ENCODE measurements at places on chromosomes 1 and 21.

DNA sequence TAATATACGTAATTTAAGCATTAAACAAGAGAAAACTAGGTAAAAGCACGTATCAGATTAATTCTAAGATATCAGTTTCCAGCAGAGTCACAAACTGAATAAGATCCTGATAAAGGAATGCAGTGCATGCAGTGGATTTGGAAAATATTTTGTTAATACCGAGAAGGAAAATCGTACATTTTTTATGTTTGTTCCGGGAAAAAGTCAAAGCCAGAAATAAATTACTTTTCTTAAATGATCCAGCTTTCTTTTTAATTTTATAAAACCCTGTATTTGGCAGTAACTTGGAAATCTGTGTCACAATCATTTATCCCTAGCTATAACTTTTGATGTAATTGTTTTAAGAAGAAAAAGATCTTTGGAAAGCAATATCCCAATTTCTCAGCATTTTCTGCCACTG lies 955 bp downstream of the PALMD start:
- no peak for DNase-seq

DNA sequence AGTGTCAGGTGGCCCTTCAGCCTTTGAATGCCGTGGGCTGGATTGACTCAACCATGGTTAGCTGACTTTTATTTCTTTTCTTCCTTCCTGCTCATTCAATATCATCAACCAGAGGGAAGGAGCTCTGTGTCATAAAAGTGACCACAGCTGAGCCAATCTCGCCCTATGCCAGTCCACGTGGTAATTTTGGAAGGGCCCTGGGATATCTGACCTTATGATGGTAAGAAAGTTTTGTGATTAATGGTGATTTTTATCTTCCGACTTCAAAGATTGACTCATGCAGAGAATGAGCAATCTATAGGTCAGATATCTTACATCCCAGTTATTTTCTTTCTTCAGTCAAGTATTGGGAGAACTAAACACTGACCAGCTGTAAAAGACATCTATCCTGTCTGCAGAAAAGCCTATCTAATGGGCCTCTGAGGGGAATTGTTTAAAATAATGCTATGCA lies 170.3 kb downstream of the ZC3H11B start:
- no peak for DNase-seq

- no peak for DNase-seq
These were observed 20.5 kb downstream of the PLA2G4A start for GRCh38 chr1:186849271-186849671.

GRCh38 chr1:213531369-213532310 lies 456.1 kb upstream of the PROX1 start:
- no peak for DNase-seq

GRCh38 chr1:199759268-199759730 lies 268.2 kb upstream of the NR5A2 start:
- no peak for DNase-seq

DNA sequence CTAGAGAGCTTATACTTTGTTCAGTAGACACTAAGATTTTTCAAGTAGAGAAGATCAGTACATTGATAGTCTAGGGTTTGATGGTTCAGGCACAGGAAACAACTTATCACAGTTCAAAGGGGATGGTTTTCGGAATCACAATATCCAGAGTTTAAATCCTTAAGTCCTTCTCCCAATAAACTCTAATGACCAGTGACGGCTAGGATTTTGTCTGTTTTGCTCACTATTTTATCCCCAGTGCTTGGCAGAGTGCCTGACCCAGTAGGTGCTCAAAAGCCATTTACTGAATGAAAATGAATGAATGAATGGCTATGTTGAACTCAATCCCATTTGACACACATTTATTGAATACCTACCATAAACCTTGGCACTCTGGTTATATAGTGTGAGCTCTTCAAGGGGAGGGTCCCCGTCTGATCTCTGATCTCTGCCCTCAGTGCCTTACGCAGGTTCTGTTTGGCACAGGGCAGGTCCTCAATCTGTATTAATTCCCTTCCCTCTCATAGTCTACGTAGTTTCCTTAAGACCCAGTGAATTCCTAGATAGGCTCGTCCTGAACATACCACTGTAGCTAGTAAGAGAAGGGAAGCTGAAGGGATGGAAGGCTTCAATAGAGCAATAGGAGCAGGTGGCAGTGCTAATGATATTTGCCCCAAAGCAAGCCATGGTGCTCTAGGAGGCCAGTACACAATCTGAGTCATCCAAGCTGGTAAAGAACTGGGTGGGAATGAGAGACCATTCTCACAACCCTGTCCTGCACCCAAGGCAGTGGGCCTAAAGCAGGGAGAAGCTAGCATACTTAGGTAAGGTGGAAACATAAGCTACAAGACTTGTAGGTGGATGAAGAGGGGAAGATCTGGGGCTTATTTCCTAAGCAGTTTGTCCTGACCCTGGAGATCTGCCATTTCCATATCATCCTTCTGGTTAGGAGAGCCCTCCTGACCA lies 53.4 kb downstream of the DMAP1 start:
- no peak for DNase-seq

- no peak for DNase-seq
These were observed 136.0 kb downstream of the GDAP2 start for GRCh38 chr1:117793413-117793812.

GRCh38 chr1:201229771-201230635 lies 39.4 kb downstream of the IGFN1 start:
- peak; percentile 18 for DNase-seq

- no peak for DNase-seq
These were observed 63.7 kb upstream of the CNTN2 start for GRCh38 chr1:204979306-204979705.

DNA sequence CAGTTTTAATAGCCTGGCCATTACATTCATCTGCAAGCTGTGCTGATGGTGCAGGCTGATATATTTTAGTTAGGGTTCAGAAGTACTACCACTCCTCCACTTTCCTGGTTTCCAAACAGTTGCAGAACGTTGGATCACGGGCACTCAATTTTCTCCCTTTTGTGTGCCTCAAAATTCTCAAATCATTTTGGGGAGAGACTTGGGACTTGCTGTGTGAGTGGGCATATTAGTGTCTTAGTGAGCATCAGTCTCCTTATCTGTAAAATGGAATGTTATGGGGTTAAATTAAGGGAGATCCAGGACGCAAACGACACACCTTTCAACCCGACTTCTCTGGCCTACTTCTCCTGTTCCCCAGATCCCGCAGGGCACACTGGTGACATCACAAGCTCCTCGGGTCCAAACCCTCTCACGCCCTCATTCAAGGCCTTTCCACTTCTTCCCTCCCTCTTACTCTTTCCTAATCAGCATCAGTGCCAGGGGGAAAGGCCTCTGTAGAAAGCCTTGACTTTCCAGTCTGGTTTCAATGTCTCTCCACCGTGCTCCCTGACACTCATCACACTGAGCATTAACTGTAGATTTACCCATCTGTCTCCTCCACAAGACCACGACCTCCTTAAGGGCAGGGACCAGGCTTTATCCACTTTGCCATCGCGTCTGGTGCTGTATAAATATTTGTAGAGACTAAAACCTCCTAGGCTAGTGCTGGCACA lies 1.2 kb downstream of the PIGP start:
- DNase-seq, result peak; percentile 63

GRCh38 chr1:18426580-18426979 lies 54.1 kb upstream of the KLHDC7A start:
- DNase-seq, result no peak

GRCh38 chr1:118136187-118136941 lies 48.7 kb downstream of the SPAG17 start:
- peak; percentile 76 for DNase-seq

DNA sequence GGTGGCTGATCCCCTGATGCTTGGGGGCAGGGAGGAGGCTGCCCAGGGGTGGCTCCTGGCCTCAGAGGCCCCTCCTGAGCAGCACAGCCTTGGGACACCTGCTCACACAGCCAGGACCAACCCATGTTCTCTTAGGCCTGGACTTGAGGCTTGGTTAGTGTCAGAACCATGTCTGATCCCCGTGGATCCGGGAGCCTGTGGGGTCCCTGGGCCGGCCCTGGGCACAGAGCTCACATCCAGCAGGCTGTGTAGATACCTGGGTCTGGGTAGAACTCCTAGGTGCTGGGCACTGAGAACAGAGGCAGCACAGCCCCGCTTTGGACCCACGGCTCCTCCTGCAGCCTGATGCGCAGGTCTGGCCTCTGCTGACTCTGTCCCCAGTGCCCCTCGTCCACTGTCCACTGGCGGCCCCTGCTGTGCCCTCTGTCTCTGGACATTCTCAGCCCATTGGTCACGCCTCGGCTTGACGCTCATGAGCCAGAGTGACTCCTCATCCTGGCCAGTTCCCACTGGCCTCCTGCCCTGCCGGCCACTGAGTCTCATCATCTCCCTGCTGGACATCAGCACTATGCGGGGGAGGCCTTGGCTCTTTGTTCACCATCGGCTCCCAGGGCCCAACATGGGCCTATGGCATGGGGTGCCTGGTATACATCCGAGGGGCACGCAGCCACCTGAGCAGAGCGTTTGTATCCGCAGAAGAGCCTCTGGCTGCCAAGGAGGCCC lies 70.2 kb downstream of the TRIM11 start:
- peak; percentile 18 for DNase-seq

DNA sequence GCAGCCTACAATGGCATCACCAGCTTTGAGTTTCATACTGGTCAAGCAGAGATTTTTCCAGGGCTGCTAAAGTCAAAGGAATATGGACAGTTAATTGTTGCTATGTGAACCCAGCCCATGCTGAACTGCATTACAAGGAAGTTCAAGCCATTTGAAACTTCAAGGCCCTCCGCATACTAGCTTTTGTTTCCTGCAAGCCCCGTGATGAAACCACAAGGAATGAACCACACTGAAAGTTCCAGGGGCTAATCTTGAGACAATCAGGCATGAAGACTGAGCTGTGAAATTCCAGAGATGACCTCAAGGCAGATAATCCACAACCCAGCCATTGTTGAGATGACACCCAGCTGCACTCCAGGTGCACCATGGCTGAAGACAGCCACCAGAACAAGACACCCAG lies 180.8 kb downstream of the C1orf21 start:
- DNase-seq, result no peak

DNA sequence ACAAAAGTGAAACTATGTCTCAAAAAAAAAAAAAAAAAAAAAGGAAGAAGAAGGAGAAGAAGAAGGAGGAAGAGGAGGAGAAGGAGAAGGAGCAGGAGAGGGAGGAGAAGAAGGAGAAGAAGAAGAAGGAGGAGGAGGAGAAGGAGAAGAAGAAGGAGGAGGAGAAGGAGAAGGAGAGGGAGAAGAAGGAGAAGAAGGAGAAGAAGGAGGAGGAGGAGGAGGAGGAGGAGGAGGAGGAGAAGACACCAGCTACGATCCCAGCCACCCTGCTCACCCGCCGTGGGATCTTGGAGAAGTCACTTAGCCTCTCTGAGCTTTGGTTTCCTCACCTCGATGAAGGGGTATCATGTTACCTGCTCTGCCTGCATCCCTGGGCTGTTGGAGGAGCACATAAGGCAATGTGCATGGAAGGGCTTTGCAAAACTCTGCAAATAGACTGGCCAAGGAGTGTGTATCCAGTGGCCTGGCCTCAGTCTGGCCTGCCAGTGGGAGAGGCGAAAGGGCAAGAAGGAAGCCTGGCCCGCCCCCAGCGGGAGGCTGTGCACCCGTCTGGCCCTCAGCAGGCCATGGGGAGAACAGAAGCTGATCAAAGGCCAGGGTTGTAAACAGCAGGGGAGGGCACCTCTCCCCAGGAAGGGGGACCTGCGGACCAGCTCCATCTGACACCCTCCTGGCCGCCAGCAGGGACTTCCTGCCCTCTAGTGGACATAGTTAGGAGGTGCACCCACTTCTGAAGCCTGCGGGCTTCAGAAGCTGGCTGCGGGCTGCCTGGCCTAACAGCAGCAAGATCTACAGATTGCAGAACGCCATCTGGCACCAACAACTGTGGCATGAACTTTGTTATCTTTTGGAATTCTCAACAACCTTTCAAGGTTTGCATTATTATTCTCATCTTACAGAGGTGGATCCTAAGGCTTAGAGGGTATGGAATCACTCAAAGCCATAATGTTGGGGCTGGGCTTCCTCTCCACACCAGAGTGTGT lies 19.2 kb upstream of the CDK18 start:
- peak; percentile 74 for DNase-seq

- DNase-seq, result no peak
These were observed 33.5 kb downstream of the DMAP1 start for GRCh38 chr1:44246806-44247205.

GRCh38 chr1:20442920-20443625 lies 42.9 kb downstream of the CAMK2N1 start:
- DNase-seq, result no peak

GRCh38 chr1:5721634-5722215 lies 270.5 kb downstream of the NPHP4 start:
- peak; percentile 7 for DNase-seq

GRCh38 chr1:39337067-39337466 lies 132.6 kb downstream of the MACF1 start:
- DNase-seq, result no peak

DNA sequence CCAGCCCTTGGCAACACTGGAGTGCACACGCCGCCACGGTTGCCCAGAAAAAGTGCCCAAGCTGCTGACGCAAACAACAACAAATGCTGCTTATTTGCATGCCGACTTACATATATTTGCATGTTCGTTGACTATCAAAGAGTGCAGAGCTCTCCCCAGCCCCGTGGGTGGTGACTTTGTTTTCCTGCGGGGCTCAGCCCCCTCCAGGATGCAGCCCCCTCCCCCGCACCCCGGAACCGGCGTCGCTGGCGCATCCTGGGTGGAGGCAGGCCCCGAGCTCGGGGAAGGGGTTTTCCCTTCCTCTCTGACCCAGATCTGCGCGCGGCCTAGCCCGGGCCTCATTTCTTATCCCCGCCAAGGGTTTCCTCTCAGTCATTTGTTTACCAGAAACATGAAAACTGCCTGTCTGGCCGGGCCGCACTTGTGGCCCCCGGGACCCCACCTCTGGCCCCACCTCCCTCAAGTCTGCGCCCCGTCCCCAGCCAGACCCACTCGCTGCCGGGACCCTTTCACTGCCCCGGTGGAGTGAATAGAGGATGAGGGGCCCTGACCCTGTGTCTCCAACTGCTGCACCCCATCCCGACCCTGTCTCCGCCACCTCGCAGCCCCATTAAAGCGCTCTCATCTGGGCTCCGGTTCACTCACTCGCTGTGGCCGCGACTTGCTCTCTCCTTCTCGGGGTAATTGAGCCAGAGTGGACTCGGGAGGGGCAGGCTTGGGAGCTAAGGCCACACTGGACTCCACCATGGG lies 5.5 kb downstream of the TNFRSF25 start:
- DNase-seq, result no peak

DNA sequence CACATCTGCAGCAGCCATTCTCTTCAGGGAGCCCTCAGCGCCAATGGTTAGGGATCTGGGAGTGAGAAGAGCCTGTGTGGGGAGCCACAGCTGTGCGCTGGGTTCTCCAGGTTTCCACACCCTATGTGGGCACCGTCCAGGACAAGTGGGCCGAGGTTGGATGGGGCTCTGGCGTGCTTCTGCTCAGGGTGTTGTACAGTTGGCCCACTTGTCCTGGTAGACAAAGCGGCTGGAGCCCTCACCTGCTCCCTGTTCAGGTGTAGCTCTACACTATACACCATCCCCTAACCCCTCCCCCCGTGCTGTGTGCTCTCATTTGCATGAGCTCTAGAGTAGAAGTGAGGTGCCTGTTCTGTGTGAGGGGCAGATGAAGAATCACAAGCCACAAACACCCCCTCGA lies 12.2 kb downstream of the SH3BP5L start:
- no peak for DNase-seq
